ENCODE measurements at places on chromosomes 6 and 20. TPM values are rescaled to one million over a fixed set of nuclear protein-coding genes. Genes with fewer than 3 reads are reported as not detected.

Gene SAPCD1
- total RNA-seq, result not detected

Gene KATNA1
- total RNA-seq, result 21.5 TPM

Gene LIN28B
- total RNA-seq, result not detected

- H3K27ac ChIP-seq, result peak overlapping the region; percentile 68
- no peaks in the 10 kb centered on the region for H3K27me3 ChIP-seq
- no peaks in the 10 kb centered on the region for H3K4me1 ChIP-seq
- peak; percentile 25 for DNase-seq
- no peak overlapping the region for H3K4me3 ChIP-seq
Observed at GRCh38 chr20:8853805-8854338, 215.0 kb upstream of the PLCB4 start.

DNA sequence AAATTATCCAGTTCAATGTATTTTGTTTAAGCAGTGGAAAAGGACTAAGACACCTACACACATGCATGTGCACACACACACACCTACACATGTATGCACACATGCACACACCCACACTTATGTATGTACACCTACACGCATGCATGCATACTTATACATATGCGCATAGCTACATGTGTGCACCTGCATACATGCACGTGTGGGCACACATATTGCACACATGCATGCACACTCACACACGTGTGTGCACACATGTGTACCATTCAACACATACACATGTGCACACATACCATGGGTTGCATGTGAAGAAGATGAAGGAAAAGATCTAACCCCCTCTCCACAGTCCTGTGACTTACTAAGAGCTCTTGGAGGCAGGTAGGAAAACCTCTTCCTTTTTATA is 122.0 kb upstream of the MAFB start:
- DNase-seq, result no peak
- no peaks in the 10 kb centered on the region for H3K36me3 ChIP-seq
- no peaks in the 10 kb centered on the region for H3K27me3 ChIP-seq
- H3K4me3 ChIP-seq, result no peak overlapping the region
- no peak overlapping the region for H3K27ac ChIP-seq
- H3K4me1 ChIP-seq, result no peaks in the 10 kb centered on the region

DNA sequence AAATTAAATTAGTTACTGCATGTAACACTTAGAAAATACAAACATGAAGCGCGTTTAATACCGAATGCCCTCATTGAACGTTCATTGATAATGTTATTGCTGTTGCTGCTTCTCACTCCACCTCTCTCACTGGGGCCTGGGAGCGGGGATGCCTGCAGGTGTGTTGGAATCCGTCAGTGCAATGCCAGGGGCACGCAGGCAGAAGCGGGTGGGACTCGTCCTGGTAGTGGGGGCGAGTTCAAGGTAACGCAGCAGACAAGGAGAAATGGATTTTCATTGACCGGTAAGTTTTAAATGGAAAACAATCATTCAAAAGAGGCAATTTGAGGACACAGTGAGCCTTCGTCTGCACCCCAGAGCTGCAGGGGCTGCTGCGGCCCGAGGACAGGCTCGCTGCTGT is 71.2 kb upstream of the AFDN start:
- no peak overlapping the region for H3K4me3 ChIP-seq
- no peaks in the 10 kb centered on the region for H3K27me3 ChIP-seq
- DNase-seq, result no peak
- no peaks in the 10 kb centered on the region for H3K4me1 ChIP-seq

GRCh38 chr6:93424303-93425064 is 5.1 kb upstream of the EPHA7 start:
- H3K27me3 ChIP-seq, result peaks cover 19% of the 10 kb centered on the region
- no peaks in the 10 kb centered on the region for H3K36me3 ChIP-seq
- H3K4me3 ChIP-seq, result no peak overlapping the region
- H3K27ac ChIP-seq, result no peak overlapping the region
- DNase-seq, result no peak

DNA sequence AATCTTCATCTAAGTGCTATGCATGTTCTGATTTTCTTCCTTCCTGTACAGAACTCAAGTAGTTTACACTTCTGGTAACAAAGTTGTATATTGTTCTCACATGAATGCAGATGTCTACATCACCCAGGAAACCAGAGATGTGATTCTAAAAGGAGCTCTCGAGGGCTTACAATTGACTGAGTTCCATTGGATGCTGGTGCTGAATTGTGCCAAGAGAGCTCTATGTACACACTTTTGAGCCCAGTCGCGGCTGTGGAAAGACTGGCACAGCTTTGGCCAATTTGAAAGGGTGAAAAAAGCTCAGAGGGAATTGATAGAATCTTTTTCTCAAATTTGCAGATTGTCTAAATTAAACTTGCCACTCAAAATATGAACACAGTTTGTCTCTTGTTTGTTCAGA is 340.7 kb downstream of the LMBRD1 start:
- no peak for DNase-seq
- H3K27me3 ChIP-seq, result no peaks in the 10 kb centered on the region
- no peaks in the 10 kb centered on the region for H3K4me1 ChIP-seq

GRCh38 chr20:36117638-36118037 is 36.9 kb upstream of the EPB41L1 start:
- no peaks in the 10 kb centered on the region for H3K4me1 ChIP-seq
- H3K4me3 ChIP-seq, result no peak overlapping the region
- no peak for DNase-seq
- no peaks in the 10 kb centered on the region for H3K36me3 ChIP-seq

Gene ZBTB46
- 45.5 TPM for total RNA-seq

DNA sequence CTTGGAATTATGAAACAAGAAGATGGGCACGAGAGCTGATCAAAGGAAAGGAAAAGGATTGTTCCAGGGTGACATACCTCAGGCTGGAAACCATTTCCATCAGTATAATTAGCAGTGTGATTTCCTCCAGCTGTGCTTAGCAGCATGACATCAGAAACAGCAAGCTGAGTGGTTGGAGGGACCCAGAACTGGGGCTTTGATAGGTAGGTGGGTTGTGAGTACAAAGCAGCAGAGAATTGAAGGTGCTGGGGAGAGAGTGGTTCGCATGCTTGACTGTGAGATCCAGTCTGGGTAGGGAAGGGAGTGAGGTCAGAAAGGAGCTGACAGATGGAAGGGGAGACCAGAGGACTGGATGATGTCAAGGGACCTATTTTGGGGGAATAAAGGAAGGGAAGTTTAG is 90.4 kb downstream of the CD164 start:
- H3K27me3 ChIP-seq, result no peaks in the 10 kb centered on the region
- H3K4me1 ChIP-seq, result no peaks in the 10 kb centered on the region
- no peak for DNase-seq
- no peaks in the 10 kb centered on the region for H3K36me3 ChIP-seq
- H3K27ac ChIP-seq, result no peak overlapping the region
- no peak overlapping the region for H3K4me3 ChIP-seq

DNA sequence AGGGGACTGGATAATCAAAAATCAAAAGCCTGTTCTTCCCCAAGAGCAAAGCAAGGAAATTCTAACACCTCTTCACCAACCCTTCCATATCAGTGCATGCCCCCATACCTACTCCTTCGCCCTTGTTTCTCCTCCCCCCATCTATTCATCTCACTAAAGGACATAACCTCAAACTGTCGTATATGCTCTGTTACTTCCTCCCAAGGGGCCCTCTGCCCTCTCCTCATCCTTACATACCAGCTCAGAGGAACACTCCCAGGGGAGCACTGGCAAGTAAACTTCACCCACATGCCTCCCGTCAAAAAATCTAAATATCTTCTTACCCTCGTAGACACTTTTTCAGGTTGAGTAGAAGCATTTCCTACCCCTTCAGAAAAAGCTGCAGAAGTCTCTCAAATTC is 9.4 kb upstream of the ADTRP start:
- H3K4me1 ChIP-seq, result no peaks in the 10 kb centered on the region
- no peak for DNase-seq
- H3K27me3 ChIP-seq, result no peaks in the 10 kb centered on the region
- H3K36me3 ChIP-seq, result no peaks in the 10 kb centered on the region

Gene ARFGEF3
- total RNA-seq, result 1.8 TPM

DNA sequence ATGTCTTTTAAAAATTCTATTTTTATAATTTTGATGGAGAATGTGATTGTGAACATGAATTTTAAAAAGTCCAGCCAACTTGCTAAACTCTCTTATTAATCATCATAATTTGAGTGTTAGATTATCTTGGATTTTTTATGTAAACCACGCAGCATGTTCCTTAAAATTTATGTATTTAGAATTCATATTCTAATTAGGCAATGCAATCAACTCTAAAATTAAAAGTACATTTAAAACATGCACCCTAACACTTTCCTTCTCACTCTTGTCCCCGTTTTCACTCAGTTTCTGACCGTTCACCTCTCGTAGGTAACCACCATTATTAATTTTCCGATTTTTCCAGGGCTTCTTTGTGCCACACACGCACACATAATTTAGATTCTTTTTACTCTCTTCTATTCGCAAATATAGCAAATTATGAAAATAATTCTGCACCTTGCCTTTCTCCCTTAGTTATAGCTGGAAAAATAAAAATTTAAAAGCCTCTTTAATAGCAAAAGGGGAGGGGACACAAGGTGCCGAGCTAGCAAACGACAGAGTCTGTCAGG is 329 bp upstream of the ZKSCAN3 start:
- H3K4me1 ChIP-seq, result peaks cover 5% of the 10 kb centered on the region
- no peaks in the 10 kb centered on the region for H3K36me3 ChIP-seq
- no peaks in the 10 kb centered on the region for H3K27me3 ChIP-seq
- peak overlapping the region; percentile 67 for H3K4me3 ChIP-seq
- DNase-seq, result no peak
- H3K27ac ChIP-seq, result peak overlapping the region; percentile 84

Data from uterus (tissue), 4 donors.